ENCODE measurements at places on chromosomes 1 and 21.

- no peak for DNase-seq
Measured at GRCh38 chr1:8408151-8408839, 90.4 kb downstream of the SLC45A1 start.

GRCh38 chr1:187513190-187513589 is 684.4 kb downstream of the PLA2G4A start:
- DNase-seq = no peak

DNA sequence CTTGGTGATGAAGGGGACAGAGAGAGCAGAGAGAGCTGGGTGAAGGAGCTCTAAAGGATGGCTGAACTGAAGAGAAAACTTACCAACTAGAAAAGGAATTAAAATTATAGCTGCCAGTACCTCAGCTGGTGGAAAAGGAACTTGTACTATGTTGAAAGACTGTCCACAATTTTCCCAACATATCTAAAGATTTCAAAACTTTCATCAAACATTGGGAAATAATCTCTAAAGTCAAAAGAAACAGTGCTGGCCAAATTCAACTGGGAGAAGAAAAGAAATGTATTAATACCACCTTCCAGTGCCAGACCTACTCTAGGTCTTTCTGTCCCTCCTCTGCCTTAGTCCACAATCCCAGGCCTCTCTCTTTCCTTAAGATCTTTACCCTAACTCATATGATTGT is 6.1 kb downstream of the SMG5 start:
- no peak for DNase-seq

DNA sequence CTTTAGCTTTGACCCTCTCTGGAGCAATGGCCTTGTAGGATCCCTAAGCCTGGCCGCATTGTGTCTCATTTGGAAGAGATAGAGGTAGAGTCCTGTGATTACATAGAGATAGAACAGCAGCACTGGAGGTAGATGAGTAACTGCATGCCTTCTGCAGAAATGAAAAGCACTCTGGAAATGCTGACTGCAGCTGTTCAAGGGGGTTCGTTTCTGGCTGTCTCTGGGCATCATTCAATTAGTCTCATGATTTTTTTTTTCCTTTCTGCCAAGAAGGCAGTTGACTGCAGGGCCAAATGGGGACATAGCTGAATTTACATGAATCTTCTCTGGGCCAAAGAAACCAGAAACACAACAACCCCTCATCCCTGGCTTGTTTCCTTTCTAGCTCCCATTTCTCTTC is 28.1 kb upstream of the SNX27 start:
- DNase-seq = no peak

DNA sequence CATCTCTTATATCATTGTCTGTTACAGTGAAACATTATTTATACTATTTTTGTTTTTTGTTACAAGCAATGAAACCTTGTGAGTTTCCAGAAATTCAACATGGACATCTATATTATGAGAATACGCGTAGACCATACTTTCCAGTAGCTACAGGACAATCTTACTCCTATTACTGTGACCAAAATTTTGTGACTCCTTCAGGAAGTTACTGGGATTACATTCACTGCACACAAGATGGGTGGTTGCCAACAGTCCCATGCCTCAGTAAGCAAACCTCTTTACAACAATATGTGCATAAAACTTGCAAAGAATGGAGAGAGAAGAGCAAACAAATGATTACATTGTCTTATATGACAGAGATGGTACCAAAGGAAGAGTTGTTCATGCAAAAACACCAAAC is 22.4 kb downstream of the CFHR4 start:
- no peak for DNase-seq

- no peak for DNase-seq
Measured at GRCh38 chr1:192866241-192866868, 57.5 kb downstream of the RGS2 start.

GRCh38 chr1:208161005-208161404 is 83.2 kb downstream of the PLXNA2 start:
- DNase-seq = no peak

DNA sequence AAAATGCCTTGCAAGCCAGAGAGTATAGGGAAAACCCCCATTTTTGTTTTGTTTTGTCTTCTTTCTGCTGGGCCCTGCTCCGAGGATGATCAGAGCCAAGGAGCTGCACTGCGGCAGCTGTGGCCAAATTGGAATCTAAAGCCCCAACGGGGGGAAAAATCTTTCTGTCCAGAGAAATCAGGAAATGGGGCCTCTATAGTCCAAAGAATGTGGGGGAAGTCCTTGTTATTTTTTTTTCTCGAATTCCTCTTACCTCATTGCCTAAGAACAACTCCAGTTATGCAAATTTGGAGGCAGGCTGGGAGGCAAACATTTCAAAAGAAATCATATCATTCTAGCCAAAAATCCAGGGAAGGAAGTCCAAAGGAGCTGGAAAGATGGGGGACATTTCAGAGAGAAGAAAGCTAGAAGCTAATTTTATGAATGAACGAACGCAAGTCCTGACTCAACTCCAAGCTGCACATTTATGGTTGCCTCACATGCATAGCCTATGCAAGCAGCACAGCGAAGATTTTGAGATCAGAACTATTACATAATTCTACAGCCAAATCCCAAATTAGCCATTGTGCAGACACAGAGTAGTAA is 263.2 kb downstream of the KCTD3 start:
- no peak for DNase-seq

DNA sequence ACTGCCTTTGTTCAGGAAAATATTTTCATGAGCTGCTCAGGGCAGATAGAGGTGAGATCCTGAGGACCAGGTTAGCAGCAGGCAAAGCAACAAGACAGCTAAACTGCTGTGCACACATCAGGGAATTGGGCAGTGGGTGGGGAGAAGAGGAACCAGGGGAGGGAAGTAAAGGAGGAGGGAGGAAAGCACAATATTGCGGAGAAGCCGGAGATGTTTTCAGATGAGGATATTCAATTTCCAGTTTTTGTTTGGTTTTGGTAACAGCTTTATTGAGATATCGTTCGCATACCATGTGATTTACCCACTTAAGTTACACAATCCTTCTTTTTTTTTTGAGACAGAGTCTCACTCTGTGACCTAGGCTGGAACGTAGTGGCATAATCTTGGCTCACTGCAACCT is 34.5 kb downstream of the EPHA10 start:
- no peak for DNase-seq

- DNase-seq = no peak
Measured at GRCh38 chr1:244150071-244150470, 99.0 kb downstream of the ZBTB18 start.

DNA sequence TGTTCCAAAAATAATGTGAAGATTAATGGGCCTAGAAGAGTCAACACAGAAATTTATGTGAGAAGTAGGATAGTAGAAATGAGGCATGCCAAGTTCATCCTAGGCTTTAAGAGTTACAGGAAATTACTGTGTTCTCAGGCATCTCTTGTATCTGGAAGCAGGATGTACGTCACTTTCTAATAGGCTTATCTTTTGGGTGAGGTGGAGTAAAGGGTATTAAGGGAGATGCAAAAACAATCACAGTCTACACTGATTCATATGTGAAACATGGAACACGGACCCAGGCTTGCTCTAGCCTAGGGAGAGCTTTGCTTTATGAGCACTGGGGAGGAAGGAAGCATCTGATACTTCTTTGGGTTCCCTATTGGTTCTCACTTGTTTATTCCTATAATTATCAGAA is 84.5 kb upstream of the RGS4 start:
- DNase-seq = no peak

- DNase-seq = no peak
Measured at GRCh38 chr21:16070207-16070651, 340.4 kb downstream of the USP25 start.

GRCh38 chr1:180612632-180613031 is 19.2 kb upstream of the XPR1 start:
- DNase-seq = no peak

- DNase-seq = no peak
Measured at GRCh38 chr1:216621536-216621935, 101.7 kb downstream of the ESRRG start.

DNA sequence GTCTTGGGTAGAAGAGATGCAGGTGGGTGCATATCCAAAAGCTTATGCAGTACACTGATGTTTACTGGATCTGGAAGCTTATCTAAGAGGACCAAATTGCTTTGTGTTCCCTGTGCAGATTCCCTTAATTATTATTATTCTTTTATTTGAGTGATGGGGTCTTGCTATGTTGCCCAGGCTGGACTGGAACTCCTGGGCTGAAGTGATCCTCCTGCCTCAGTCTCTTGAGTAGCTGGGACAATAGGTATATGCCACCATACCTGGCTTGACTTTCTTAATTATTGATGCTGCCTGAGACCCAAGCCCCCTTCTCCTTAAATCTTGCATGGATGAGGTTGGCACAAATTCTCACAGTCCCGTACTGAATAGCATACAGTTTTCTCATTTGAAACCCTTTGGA is 83.0 kb downstream of the MACF1 start:
- DNase-seq = no peak

DNA sequence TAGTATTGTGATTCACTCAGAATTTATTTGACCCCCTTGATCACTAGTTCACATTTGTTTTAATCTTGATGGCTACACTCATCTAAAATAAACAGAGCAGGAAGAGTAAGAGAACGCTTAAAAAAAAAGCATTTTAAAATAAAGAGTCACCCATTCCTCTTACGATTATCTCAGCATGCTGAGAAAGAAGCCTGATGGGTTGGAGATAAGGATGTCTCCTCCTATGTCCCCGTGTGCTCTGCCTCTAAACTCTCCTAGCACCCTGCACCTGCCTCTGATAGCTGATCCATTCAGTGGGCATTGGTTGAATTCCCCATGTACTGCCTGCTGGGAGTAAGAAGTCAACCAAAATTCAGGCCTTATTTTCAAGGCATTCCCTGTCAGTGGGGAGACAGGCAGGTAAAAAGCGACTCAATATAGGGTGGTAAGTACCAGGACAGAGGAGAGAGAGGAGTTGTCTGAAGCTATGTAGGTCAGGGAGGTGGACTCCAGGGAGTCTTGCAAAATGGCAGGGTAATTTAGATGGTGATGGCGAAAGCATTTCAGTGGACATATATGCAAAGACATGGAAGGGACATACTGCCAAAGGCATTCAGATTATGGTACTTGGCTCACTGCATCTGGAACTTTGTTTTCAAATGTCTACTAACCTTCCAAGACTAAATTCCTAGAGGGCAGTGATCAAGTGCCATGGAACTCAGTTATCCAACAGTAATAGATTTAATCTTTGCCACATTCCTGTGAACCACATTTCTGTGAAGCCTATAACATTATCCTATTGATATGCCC is 18.4 kb downstream of the ELAVL4 start:
- DNase-seq = no peak

DNA sequence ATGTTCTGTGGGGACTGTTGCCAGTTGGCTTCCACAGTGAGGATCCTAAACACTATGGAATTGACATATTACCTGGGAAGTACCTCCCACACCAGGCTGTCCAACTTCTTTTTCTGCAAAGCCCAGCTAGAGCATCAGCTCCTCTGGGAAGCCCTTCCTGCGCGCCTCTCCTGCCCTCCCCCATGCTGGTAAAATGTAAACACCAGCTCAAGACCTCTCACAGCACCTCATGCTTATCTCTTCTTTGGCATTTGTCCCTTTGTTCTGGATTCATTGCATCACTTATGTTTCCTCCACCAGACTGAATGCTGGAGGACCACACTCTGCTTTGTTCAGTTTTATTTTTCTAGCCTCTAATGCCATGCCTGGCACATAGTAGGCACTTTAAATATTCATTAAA is 172.1 kb downstream of the HHAT start:
- no peak for DNase-seq

DNA sequence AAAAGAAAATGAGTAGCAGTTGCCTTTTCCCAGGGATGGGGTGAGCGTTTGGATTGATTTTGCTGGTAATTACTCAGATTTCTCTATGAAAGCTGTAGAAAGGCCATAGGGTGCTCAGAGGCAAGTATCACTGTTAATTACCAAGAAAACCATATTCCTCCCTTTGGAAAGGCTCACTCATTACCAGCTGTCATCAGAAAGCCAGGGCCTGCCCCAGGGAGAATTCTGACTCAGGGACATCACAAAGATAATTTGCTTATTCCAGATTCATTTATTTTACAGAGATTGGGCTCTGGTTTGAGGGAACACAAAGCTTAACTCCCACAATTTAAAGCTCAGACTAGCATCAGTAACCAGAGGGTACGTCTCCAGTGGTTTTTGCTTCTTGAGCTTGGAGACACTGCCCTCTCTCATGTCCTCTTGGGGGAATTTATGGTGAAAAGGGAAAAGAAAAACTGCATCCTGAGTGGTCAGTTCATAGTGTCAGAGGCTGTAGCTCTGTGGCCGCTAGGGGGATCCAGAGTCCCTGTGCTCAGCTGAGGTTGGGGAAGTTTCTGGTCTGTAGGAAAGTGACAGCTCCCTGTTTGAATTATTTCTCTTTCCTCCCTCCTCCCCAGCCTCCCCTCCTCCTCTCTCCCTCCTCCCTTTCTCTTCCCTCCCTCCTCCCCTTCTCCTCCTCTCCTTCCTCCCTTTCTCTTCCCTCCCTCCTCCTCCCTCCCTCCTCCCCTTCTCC is 204.3 kb downstream of the KCNJ6 start:
- DNase-seq = peak; percentile 41

DNA sequence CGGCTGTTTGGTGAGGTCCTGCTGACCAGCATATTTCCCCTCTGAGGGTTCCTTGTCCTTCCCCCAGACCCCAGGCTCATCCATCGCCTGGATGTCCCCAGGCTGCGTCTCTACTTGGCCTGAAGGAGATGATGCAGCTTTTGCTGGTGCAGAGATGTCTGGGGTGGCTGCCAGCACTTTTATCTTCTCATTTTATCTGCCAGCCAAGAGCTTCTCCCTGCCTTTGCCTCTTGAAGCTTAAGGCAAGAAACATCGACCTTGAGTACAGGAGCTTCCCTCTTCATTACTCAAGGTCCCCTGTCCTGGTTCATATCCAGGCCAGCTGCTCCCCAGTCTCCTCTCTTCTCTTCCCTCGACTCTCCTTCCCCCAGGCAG is 9.2 kb upstream of the H6PD start:
- DNase-seq = no peak

DNA sequence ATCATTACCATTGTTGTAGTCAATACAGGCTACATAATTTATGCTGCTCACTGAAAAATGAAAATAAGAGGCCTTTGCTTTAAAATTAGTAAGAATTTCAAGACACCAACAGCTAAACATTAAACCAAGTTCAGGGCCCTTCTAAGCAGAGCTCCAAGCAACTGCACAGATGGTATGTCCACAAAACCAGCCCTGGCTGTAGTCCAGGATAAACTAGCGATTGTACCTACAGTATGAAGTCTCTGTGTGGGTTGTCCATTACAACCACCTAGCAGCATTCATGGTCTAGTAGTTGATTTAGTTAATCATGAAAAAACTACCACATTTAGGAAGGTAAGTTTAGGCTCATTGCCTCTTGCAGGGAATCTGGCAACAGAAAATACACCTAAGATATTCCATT is 35.3 kb downstream of the CLCA4 start:
- DNase-seq = no peak

GRCh38 chr1:67052741-67053534 is 1.0 kb downstream of the SLC35D1 start:
- peak; percentile 44 for DNase-seq
